WERI-Rb-1 (cell line): ENCODE measurements at places on chromosomes 16 and 17.

DNA sequence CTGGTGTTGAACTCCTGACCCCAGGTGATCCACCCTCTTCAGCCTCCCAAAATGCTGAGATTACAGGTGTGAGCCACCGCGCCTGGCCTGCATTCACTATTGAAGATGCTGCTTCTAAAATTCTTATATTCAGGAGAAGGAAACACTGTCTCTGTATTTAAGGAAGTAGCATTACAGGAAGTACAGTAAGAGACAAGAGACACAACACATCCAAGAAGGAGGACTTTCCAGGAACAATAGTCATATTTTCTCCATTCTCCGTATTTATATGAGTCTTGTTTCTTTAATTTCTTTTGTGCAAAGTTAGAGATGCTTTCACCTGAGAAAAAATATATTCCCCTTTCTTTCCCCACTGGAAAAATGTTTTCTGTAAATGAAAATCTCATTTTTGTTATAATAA, 18.3 kb upstream of the ABCA3 start:
- DNase-seq = no peak

GRCh38 chr17:17445925-17446665, 30.7 kb upstream of the MED9 start:
- no peak for DNase-seq

- DNase-seq = no peak
These were observed 96.7 kb upstream of the CDH5 start for GRCh38 chr16:66269617-66270332.

DNA sequence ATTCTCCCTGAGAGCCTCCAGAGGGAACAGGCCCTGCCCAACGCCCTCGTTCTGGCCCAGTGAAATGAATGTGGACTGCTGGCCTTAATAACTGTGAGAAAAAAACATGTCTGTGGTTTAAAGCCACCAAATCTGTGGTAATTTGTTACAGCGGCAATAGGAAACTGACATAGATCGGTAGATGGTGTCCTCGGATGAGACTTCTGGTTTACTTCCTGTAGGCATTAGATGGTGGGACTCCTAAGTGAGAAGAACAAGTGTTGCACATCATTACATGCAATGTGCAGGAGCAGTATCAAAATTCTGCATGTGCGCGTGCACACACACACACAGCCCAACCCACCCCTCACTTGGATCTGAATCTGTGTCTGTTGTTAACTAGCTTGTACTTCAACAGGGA, 42.0 kb downstream of the CDK5R1 start:
- no peak for DNase-seq
